CD4-positive, alpha-beta T cell treated with Interleukin-2 at 100 ng/mL for 4 hours (primary cell): ENCODE measurements at places on chromosomes 13 and 19.

DNA sequence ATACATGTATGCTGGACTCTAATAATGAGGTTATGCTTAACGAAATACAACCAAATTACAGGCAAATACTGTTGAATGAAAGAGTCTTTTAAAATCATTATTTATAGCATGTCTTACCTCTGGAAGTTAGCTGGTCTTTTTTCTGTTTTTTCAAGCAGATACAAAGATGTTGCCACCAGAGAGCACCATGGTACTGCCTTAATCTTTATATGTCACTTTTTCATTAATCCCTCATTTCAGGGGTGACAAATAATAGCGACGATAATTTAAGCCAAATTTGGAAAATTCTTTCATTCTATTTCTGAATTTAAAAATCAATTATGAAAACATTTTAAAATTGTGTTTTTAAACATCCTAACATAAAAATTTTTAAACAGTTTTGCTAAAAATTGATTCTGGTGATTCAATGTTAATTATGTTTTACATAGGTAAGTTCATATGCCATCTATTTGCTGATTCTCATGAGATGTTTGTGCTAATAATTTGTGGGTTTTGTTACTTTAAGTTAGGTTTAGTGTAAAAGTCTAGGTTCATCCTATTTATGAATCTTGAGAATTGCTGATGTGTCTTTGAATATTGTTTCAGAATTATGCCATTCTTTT, 379.3 kb upstream of the SGCG start:
- no peak for DNase-seq

DNA sequence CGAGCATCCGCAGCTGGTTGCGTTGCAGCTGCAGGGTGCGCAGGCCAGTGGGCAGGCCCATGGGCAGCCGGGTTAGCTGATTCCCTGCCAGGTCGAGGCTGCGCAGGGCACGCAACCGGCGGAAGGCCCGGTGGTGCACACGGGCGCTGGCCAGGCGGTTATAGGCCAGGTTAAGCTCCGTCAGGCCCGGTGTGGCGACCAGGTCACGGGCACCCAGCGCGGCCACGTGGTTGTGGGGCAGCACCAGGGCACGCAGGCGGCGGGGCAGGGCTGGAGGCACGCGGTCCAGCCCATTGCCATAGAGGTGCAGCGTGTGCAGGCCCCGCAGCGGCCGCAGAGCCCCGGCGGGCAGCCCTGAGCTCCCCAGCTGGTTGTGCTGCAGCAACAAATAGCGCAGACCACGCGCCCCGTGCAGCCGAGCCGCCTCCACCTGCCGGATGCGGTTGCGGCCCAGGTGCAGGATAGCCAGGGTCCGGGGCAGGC, 5.3 kb downstream of the PODNL1 start:
- DNase-seq: no peak

GRCh38 chr19:623974-624373, 9.4 kb downstream of the POLRMT start:
- no peak for DNase-seq

DNA sequence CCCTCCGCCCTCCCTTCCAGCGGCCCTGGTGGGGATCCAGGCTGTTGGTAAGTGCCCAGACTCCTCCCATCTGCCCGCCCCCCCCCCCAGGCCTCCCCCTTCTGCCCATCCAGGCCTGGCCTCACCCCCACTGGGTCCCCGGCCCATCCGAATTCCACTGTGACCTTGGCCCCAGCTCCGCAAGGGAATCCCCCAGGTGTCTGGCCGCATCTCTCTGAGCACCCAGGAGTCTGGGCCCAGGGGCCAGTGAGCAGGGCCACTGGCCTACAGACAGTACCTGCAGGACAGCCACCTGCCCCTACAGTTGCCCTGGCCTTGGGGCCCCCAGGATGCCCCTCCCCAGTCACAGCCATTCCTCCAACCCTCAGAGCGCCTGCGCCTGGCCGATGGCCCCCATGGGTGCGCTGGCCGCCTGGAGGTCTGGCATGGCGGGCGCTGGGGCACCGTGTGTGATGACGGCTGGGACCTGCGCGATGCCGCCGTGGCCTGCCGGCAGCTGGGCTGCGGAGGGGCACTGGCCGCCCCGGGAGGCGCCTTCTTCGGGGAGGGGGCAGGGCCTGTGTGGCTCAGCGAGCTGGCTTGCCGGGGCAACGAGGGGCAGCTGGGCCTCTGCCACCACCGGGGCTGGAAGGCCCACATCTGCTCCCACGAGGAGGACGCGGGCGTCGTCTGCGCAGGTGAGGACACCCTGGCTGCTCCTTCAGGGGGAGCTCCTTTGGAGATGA, 912 bp downstream of the SSC5D start:
- DNase-seq: no peak

DNA sequence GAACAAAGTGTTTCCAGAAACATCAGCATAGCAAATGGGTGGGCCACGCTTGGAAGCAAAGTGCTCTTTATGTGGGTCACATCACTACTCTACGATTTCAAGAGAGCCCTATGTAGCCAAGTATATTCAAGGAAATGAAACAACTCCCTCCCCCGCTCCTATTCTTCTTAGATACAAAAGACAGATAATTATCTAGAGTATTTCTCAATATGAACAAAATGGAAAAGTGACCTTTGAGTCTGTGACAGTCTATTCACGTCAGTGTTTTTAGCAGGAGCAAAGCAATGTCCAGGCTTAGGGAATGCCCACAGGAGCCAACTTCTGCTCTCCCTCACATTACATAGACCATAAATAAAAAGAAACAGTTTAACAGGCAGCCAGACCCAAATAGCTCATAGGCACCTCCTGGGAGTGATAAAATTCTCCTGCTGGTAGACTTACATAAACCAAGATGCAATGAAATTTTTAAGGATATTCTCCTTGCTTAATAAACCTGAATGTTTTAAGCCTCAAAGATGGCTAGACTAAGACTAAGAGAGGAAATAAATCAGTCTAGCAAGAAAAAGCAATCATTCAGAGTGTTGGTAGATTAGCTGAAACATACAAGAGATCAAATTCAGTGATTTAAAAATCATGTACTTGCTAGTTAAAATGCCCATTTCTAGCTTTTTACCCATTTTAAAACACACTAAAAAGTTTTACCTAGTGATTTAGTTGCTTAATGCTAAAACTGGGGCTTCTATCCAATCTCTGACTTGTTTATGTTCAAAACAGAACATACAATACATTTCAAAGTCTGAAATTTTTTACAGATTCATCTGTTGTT, 182.8 kb downstream of the RGCC start:
- DNase-seq: no peak

GRCh38 chr13:69092615-69093322, 1014.9 kb upstream of the ATXN8OS start:
- DNase-seq: no peak

DNA sequence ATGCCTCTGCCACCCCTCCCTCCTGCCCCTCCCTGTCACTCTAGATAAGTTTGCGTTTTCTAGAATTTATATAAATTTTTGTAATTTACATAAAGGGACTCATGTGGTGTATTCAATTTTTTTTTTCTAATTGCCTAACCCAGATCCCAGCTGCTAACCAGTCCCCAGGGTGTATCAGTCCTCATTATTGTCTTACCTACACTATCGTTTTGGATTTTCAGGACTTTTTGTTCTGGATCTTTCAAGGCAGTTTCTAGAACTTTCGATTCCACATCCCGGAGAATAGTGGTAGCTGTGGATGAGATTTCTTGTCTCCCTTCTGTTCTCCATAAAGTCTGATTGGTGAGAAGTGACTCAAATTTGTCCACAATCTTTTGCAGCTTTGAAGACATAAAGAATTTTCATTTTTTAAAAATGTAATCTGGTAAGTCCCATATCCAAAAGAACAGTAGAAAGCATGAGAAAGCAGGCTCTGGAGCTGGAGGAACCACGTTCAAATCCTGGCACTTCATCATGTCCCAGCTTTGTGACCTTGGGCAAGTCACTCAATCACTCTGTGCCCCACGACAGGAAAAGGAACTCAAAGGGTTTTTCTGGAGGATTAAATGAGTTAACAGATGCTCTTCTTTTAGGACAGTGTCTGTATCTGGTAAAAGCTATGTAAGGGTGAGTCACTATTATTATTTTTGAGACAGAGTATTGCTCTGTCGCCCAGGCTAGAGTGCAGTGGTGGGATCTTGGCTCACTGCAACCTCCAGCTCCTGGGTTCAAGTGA, 19.7 kb downstream of the ADGRE3 start:
- no peak for DNase-seq

DNA sequence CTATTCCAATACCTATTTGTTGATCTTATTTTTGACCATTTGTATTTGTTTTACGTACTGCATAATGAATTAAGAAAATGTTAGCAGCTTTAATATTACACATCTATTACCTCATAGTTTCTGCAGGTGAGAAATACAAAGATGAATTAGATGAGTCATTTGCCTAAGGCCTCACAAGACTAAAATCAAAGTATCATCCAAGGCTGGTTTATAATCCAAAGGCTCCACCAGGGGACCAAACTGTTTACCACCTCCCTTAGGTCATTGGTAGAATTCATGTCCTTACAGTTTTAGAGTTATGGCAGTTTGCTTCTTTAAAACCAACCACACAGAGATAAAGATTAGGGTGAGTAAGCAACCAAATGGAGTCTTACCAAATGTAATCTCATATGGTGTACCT, 848.1 kb downstream of the SLITRK6 start:
- no peak for DNase-seq

GRCh38 chr19:45772130-45772840, 3.2 kb upstream of the SIX5 start:
- no peak for DNase-seq
